ENCODE measurements at places on chromosomes 5 and 9.

- no peak for DNase-seq
Measured at GRCh38 chr9:89480825-89481537, 16.9 kb downstream of the SEMA4D start.

GRCh38 chr9:35186524-35186923 lies 24.7 kb downstream of the UNC13B start:
- DNase-seq = no peak

- no peak for DNase-seq
Measured at GRCh38 chr9:134541097-134541747, 100.4 kb upstream of the COL5A1 start.

GRCh38 chr9:123046406-123047195 lies 13.1 kb downstream of the GPR21 start:
- no peak for DNase-seq

DNA sequence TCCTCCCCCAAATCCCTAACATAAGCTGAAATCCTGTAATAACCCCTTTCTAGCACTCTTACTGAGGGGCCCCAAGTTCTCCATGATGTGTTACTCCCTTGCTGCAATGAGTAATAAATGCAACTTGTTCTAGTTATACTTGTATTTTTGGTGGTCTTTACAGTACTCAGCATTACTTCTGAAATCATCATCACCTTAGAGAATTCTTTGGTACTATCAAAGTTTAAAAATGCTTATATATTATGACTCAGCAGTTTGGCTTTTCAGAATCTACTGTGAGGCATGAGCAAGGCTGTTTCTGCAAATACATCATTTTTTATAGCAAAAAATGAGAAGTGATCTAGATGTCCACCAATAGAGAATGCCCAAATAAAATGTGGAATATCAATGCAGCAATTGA lies 20.7 kb upstream of the ROPN1L start:
- no peak for DNase-seq

- DNase-seq = no peak
Measured at GRCh38 chr5:100789694-100790093, 113.4 kb downstream of the ST8SIA4 start.

DNA sequence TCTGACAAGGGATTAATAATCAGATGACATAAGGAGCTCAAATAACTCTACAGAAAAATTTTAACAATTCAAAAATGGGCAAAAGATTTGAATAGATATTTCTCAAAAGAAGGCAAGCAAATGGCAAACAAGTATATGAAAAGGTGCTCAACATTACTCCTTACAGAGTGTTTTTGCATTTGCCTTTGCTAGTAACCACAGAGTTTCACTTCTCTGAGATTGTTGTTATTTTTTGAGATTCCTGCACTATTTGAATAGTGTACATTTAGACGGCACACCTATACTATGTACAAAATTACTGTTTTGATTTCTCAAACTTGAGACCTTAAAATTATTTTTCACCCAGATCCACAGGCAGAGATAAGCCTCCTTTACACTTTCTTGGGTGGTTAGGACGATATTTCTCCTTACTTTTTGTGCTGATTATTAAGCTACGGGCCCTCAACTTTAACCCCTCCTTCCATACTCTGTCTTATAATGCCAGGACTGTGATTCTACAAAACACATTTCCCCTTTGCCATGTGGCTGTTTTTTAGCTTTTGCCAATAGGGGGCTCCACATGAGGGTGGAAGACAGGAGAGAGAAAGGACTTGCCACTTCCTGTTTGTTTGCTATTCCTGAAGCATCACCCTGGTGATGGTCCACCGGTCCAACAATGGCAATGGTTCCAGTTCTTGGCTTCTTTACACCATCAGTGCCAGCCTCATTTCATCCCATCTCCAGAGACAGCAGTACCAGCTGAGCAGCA lies 65.0 kb upstream of the DAP start:
- DNase-seq = no peak

GRCh38 chr9:27395484-27395921 lies 98.6 kb upstream of the EQTN start:
- DNase-seq = no peak

DNA sequence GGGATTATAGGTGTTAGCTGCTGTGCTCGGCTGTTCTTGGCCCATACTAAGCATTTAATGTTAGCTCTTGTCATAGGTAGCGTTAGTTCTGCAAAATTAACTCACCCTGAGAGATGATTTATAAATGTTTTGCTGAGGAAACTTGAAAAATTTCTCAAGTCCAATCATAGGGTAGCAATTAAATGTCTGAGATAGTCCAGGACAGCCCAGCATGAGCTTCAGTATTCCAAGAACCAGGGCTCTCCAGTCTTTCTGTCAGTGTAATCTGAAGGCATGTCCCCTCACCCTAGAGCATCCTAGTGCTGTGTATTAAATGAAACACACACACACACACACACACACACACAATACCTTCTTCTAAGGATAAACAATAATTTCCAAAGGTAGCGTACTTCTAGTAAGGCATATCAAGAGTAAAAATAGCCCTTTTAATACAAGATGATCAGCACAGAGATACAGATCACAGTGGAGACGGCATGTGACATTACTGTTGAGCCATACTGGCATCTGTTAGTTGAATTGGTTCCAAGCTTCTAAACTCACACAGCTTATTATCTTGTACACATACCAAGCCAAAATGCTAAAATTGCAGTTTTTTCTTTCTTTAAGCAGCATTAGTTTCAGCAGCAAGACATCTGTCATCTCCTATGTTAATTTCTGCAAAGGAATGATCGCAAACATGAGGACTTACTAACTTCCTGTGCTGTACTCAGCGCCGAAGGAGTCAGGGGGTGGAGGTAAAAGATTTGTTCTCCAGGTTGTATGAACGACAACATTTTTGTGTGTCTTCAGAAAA lies 46.3 kb upstream of the JMY start:
- no peak for DNase-seq

GRCh38 chr9:6072865-6073264 lies 57.4 kb upstream of the RANBP6 start:
- DNase-seq = no peak

DNA sequence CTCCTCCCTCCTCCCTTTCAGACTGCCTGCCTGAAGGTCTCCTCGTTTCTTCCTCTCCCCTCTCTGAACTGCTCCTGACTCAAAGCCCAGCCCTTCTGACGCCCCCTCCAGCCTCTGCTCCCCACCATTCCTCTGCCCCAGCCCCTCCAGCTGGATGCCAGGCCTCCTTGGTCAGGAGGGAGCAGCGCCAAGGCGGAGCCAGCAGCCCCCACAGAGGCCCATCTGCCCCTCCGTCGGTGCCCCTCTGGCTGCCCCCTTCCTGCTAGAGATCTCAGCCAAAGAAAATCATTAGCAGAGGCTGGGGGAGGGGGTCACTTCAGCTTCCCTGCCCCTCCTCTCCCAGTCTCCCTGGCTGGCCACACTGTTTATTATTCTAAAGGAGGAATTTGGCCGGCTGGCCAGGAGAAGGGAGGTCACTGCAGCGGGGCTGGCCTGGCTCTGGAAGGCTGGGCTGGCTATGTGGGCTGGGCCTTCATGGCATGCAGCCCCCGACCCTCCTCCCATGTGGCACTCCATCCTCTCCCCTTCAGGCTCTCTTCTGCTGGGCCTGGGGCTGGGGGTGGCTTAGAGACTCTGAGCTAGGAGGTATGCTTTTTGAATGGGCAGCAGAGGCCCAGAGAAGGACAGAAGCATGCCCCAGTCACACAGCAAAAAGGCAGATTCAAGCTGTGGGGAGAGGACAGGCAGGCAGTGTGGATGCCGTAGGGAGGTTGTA lies 16.9 kb downstream of the PDGFRB start:
- no peak for DNase-seq

DNA sequence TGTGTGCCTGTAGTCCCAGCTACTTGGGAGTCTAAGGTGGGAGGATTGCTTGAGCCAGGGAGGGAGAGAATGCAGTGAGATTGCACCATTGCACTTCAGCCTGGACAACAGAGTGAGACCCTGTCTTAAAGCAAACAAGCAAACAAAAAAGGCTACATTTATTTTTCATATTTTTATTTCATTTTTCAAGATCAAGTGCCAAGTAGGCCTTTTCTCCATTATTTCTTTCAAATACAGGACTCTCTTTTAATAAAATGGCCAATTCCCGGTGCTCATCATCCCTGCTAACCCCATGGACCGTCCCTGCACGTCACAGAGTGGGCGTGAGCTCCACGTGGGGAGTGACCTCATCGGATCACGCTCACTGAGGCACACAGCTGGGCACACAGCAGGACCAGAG lies 9.3 kb upstream of the GBGT1 start:
- DNase-seq = no peak

DNA sequence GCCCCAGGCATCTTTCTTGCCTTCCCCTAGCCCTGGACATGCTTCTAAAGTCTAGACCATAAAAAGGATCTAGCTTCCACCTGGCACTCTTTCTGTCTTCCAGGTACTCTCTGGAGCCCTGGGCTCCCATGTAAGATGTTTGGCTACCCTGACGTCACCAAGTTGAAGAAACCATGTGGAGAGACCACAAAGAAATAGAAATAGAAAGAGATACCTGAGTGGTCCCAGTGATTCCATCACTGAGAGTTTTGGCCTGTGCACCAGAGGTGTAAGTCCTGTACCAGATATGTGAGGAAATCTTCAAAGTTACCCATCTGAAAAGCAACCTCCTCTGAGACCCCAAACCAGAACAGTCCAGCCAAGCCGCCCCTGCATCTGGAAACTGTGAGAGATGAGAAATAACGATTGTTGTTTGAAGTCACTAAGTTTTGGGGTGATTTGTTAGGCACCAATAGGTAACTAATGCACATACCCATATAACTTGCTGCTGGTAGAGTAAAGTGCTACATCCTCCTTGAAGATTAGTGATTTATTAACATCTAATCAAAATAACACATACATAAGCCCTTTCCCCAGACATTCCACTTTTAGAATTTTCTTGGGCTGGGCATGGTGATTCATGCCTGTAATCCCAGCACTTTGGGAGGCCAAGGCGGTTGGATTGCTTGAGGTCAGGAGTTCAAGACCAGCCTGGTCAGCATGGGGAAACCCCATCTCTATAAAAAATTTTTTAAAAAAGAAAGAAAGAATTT lies 85.7 kb upstream of the LHFPL2 start:
- DNase-seq = no peak

GRCh38 chr5:160367261-160367660 lies 3.2 kb downstream of the C1QTNF2 start:
- no peak for DNase-seq

- no peak for DNase-seq
Measured at GRCh38 chr9:135961811-135962695, 880 bp upstream of the UBAC1 start.

DNA sequence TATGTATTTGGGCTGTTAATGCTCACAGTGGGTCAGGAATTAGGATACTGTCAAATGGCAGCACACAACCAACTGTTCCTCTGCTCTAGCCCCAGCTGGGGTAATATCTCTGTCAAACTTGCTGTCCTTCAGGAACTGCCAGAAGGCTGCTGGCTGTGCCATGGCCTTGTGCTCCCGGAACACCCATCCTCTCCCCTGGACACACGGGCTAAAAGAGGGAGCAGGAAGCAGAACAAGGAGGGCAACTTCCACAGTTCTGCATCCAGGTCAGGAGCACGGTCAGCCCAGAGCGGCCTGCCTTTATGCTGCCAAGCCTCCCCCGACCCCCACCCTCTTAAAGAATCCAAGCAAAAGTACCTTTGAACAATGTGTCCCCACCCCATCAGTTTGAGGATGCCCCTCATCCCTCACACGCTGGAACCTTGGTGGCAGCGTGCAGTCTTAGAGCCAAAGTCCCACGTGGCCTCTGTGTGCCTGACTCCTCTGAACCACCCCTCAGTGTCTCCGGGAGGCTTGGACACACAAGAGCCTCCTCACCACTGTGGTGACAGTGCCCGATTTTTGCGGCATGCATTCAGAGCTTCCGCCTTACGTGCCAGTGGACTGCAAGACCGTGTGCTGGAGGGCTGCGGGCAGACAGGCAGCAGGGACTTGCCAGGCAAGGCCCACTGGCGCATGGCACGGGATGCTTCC lies 60.8 kb downstream of the PSMB7 start:
- DNase-seq = no peak

- DNase-seq = no peak
Measured at GRCh38 chr5:113024076-113024697, 47.6 kb downstream of the DCP2 start.

- DNase-seq = no peak
Measured at GRCh38 chr5:152178350-152178699, 226.8 kb downstream of the NMUR2 start.

- no peak for DNase-seq
Measured at GRCh38 chr5:19555436-19555835, 432.6 kb downstream of the CDH18 start.

DNA sequence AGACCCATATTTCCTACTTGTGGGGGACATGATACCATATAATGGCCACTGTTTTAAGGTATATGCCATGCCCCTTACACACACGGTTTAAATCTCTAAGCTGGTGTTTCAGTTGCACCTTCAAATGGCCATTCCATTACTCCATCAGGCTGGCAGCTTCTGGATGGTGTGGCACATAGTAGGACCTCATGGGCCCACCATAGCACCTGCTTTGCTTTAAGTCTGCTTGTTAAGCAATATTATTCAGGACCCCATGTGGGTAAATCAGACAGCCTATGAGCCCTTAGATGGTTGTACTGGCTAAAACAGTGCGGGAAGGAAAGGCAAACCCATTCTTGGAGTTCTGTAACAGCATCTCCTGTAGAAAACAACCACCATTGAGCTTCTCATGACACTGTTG lies 27.4 kb upstream of the PANK3 start:
- no peak for DNase-seq

- no peak for DNase-seq
Measured at GRCh38 chr9:6829027-6829426, 71.3 kb downstream of the KDM4C start.

- no peak for DNase-seq
Measured at GRCh38 chr9:98772364-98773155, 23.8 kb downstream of the ANKS6 start.

DNA sequence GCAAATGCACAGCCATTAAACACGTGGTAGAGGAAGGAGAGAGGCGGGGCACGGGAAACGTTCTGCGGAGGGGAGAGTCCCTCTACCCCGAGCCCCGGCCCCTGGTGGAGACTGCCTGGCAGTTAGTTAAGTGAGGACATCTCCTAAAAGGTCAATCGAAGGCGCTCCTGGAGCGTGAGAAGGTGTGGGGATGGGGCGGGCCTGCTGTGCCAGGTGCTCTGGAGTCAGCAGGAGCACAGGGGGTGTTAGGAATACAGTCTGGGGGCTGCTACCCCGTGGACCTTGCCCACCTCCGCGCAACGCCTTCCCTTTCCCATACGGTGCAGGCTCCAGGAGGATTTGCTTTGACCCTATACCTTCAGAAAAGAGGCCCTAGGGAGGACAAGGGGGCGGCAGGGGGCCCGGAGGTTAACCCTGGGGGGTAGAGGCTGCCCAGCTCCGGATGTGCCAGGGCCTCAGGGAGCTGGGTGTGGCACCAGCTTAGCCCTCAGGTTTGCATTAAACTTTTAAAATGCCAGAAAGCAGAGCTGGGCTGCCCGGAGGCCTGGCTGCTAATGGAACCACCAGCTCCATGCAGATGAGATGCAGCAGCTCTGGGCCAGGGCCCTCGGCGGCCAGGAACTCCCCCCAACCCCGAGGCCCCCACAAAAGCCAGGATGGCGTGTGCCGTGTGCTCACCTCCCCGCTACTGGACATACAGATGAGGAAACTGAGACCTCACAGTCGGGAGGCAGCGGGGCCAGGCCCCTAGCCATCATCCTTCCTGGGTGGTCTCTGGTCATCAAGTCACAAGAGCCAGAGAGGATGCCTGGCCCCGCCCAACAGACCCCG lies 39.2 kb downstream of the NACC2 start:
- no peak for DNase-seq

- DNase-seq = no peak
Measured at GRCh38 chr9:125867751-125868415, 120.7 kb downstream of the PBX3 start.

- no peak for DNase-seq
Measured at GRCh38 chr5:151298063-151298855, 5.3 kb downstream of the SLC36A3 start.

All from omental fat pad (tissue), 4 donors.